Thyroid gland (tissue), 4 donors: ENCODE measurements at places on chromosomes 13 and 19.

GRCh38 chr19:42344336-42344893 is 19.0 kb downstream of the MEGF8 start:
- H3K27me3 ChIP-seq, result no peaks in the 10 kb centered on the region
- no peak overlapping the region for H3K27ac ChIP-seq
- peaks cover 10% of the 10 kb centered on the region for H3K36me3 ChIP-seq
- no peak overlapping the region for H3K4me3 ChIP-seq
- H3K4me1 ChIP-seq, result no peaks in the 10 kb centered on the region

DNA sequence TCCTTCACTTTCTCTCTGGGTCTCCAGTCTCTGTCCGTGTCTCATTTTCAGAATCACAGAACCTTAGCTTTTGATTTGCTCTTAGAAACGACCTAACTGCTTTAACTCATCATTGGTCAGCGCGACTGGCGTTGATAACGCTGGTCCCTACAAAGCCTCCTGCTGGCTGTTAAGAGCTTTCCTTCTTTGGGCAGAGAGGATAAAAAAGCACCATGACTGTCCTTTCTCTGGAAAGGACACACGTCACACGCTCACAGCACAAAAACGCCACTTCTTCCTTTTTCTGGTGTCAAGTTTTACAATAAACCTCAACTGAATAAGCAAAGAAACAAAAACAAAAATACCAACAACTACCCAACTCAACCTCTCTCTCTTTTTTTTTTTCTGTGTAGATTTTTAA is 1.7 kb upstream of the KLK12 start:
- no peak overlapping the region for H3K27ac ChIP-seq
- H3K27me3 ChIP-seq, result no peaks in the 10 kb centered on the region
- H3K36me3 ChIP-seq, result no peaks in the 10 kb centered on the region
- DNase-seq, result no peak
- no peak overlapping the region for H3K4me3 ChIP-seq

GRCh38 chr19:6935618-6936017 is 48.2 kb downstream of the ADGRE1 start:
- H3K27ac ChIP-seq, result no peak overlapping the region
- H3K36me3 ChIP-seq, result no peaks in the 10 kb centered on the region
- H3K4me1 ChIP-seq, result no peaks in the 10 kb centered on the region

DNA sequence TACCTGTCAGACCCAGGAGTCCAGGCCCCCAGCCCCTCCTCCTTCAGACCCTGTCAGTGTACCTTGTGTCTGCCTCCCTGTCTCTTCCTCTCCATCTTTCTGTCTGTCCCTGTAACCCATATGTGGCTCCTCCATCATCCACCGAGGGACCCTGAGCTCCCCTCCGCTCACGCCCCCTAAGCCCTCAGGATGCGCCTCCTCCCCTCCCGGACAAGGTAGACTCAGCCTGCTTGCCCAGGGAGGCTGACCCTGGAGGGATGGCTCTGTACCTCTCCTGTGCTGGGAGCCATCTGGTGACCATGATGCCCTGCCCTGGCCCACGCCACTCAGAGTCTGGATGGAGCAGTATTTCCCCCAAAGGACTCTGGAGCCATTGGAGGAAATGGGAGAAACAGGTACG is 1.0 kb upstream of the CAPN12 start:
- no peak overlapping the region for H3K27ac ChIP-seq
- no peaks in the 10 kb centered on the region for H3K27me3 ChIP-seq
- H3K36me3 ChIP-seq, result no peaks in the 10 kb centered on the region
- no peaks in the 10 kb centered on the region for H3K4me1 ChIP-seq
- no peak for DNase-seq
- no peak overlapping the region for H3K4me3 ChIP-seq

GRCh38 chr19:38661136-38661535 is 13.7 kb downstream of the ACTN4 start:
- H3K4me1 ChIP-seq, result peaks cover 97% of the 10 kb centered on the region
- H3K27ac ChIP-seq, result peak overlapping the region; percentile 96
- H3K36me3 ChIP-seq, result no peaks in the 10 kb centered on the region
- no peak overlapping the region for H3K4me3 ChIP-seq
- DNase-seq, result no peak
- no peaks in the 10 kb centered on the region for H3K27me3 ChIP-seq

DNA sequence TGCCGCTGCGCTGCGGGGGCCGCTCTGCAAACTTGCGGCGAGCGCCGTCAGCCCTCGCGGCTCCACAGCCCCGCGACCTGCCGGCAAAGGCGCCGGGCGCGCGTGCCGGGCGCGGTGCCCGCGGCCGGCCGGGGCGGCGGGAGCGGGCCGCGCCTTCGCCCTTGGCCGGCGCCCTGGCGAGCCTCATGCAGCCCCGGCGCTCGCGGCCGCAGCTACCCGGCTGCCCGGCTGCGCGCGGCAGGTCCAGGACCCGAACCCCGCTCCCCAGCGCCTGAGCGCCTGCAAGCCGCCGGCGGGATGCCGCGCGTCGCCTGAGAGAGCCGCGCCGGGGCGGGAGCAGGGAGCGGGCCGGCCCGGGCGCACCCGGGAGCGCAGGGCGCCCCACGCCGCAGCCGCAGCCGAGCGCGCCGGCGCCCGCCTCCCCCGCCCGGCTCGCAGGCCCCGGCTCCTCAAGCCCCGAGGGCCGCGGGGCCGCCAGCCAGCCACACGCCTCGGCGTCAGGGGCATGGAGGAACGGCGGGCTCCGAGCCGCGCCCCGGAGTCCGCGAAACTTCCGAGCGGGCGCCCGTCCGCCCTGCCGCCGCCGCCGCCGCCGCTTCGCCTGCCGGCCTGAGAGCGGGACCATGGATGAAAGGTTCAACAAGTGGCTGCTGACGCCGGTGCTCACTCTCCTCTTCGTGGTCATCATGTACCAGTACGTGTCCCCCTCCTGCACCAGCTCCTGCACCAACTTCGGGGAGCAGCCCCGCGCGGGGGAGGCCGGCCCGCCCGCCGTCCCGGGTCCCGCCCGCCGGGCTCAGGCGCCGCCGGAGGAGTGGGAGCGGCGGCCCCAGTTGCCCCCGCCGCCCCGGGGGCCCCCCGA is 564 bp downstream of the HS6ST3 start:
- H3K27ac ChIP-seq, result no peak overlapping the region
- H3K4me1 ChIP-seq, result peaks cover 5% of the 10 kb centered on the region
- no peaks in the 10 kb centered on the region for H3K36me3 ChIP-seq
- peak; percentile 51 for DNase-seq
- H3K27me3 ChIP-seq, result no peaks in the 10 kb centered on the region

DNA sequence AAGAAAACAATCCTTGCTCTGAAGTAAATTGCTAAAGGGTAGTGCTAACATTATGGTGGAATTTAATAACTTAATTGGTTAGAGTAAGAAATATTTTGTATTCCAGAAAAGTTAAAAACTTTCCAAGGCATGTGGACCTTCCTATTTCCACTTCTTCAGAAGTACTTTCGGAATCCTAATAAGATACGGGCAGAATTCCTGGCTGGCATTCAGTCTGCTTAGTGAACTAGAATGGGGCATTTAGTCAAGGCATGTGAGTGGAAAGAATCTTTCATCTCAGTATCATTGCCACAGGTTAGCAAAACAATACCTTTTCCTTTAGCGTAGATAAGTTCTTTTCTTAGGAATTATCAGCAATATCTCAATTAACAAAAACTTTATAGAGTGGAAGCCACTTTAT is 85.1 kb downstream of the TNFRSF19 start:
- no peak overlapping the region for H3K27ac ChIP-seq
- no peaks in the 10 kb centered on the region for H3K27me3 ChIP-seq
- H3K4me1 ChIP-seq, result no peaks in the 10 kb centered on the region
- H3K36me3 ChIP-seq, result no peaks in the 10 kb centered on the region
- H3K4me3 ChIP-seq, result no peak overlapping the region

DNA sequence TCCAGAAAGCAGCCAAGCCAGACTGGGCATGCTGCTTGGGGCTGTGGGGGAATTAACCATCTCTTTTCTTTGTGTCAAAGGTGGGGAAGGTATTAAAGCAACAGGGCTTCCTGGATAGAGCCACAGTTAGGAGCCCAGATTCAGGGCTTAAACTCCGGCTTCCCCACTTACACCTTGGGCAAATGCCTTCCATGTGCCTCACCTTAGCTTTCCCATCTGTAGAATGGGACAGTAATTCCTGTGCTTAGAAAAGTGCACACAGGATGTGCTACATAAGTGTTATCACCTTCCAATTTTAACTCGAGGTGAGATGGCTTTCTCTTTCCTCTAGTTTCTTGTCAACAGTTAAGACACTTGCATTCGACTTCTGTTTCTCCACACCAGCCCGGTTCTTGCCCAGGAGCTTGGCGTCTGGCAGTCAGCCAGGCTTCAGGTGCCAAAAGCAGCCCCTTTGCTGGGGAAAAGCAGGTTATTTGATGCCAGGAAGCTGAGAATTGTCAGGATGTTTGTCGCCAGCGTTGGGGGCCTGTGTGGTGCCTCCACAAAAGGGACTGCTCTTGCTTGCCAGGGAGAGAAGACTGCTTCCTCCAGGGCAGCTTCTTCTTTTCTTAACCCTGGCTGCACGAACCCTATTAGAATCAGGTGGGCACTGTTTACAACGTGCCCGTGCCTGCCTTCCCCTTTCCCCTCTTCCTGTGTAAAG is 79.2 kb downstream of the SIPA1L3 start:
- H3K4me3 ChIP-seq, result no peak overlapping the region
- H3K36me3 ChIP-seq, result no peaks in the 10 kb centered on the region
- peaks cover 56% of the 10 kb centered on the region for H3K4me1 ChIP-seq
- DNase-seq, result peak; percentile 67
- H3K27me3 ChIP-seq, result no peaks in the 10 kb centered on the region

DNA sequence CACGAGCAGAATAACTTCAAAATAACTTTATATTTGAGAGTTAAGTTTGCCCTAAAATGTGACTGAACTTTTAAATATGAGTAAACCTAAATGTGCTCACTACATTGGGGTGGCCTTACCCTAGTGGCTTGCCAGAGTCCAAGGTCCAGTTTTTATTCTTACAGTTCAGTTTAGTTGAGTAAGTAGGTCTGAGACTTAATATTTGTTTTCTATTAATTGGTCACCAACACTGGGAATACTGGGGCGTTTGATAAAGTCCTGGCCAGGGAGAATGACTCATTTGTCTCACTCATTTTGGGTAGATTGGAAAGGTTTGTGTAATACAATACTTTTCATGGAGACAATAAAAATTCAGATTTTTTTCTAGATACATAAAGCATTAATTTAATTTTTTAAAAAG is 127.8 kb upstream of the SPATA13 start:
- H3K4me1 ChIP-seq, result no peaks in the 10 kb centered on the region
- no peak overlapping the region for H3K4me3 ChIP-seq
- no peak overlapping the region for H3K27ac ChIP-seq
- no peaks in the 10 kb centered on the region for H3K36me3 ChIP-seq
- H3K27me3 ChIP-seq, result no peaks in the 10 kb centered on the region

GRCh38 chr19:9966024-9966423 is 29.7 kb upstream of the OLFM2 start:
- no peak overlapping the region for H3K4me3 ChIP-seq
- H3K27ac ChIP-seq, result no peak overlapping the region

- no peak for DNase-seq
- H3K4me3 ChIP-seq, result no peak overlapping the region
- H3K36me3 ChIP-seq, result no peaks in the 10 kb centered on the region
- H3K27ac ChIP-seq, result no peak overlapping the region
Measured at GRCh38 chr13:107743983-107744382, 471.4 kb downstream of the LIG4 start.

- H3K4me3 ChIP-seq, result no peak overlapping the region
- H3K4me1 ChIP-seq, result peaks cover 13% of the 10 kb centered on the region
- no peaks in the 10 kb centered on the region for H3K36me3 ChIP-seq
- peak; percentile 25 for DNase-seq
Measured at GRCh38 chr19:52735734-52736133, 890 bp upstream of the ZNF611 start.
